Activated CD4-positive, alpha-beta T cell treated with anti-CD3 and anti-CD28 coated beads, Interleukin-2, amount 10 ng/mL, durations not matched to agents 7 days and 5 days (primary cell): ENCODE measurements at places on chromosomes 12 and 14.
A peak's percentile ranks its signal among the peaks of the same experiment; 100 is the strongest.

DNA sequence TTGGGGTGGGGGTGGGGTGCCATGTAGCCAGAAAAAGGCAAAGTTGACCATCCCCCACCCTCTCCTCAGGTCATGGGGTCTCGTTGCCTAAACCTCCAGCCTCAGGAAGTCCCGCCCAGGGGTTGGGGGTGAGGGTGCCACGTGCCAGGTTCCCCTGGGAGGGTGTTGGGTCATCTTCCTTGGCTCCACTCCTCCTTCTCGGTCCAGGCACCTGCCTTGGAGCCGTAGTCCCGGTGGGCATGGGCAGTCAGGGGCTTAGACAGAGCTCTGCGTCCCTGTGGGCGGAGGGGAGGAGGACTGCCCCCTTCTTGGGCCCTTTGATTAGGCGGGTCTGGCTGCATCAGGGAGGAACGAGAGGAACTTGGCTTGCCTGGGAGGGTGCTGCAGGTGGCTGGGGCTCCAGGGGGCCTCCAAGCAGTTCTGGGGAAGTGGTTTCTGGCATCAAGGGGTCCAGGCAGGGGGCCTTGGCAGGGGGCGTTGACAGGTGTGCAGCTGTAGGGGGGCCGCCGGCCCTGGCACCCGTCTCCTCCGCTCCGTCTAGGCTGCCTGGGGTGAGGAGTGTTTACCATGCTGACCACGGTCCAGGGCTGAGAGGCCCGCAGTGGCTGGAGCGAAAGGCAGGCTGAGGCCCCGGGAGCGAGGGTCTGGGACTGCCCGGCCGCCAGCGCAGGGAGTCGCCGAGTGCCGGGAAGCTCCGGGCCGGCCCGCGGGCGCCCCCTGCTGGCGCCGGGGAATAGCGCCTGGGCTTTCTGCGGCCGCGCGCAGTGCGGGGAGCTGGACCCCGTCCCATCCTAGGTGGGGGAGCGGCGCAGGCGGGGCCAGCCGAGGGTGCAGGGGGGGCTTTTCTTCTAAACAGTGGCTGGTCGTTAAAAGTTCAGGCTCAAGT lies 7.9 kb downstream of the SETD1B start:
- peak; percentile 60 for DNase-seq

DNA sequence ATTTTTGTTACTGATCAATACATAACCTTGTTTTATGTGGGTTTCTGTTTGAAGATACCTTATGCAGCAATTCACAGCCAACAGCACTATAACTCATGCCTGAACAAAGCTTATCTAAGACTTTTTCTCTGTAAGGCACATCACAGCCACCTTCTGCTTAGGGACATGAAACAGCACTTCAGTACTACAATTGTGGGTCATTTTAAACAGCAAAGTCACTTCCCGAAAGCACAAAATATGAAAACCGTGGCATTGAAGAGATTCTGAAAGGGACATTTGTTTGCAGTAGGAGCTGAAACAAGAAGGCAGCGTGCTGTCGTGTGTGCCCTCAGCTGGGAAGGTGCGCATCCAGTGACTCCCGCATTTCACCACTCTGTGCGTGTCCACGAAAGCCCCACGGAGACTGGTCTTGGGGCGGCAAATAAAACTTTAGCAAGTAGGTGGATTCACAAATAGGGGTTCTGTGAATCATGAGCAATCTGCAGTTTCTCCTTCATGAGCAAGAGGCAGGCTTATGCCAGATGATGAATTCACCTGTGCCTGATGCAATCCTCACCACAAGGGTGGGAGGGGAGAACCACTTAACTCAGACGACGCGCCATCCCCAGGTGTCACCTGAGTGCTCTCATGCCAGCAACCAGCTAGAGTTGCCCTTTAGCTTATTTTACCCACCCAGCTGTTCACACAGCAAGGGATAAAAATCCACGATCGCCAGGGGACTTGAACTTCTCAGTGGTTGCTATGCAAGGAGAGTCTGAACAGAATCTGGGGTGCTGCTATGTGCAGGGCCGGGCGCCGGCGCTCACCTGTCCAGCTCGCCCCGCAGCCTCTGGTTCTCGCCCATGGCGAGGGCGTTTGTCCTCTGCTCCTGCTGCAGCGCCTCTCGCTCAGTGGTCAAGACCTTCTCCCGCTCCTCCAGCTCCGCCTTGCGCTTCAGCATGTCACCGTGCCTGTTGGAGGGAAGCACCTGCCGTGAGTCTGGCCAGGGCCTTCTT lies 54.9 kb upstream of the GPR68 start:
- DNase-seq, result no peak

GRCh38 chr14:93925374-93925895 lies 1.7 kb upstream of the FAM181A start:
- no peak for DNase-seq

GRCh38 chr12:6701078-6701768 lies 608 bp upstream of the PIANP start:
- no peak for DNase-seq

GRCh38 chr14:76320486-76320885 lies 55.5 kb upstream of the ESRRB start:
- no peak for DNase-seq

- no peak for DNase-seq
Observed at GRCh38 chr12:129844662-129845220, 59.1 kb downstream of the TMEM132D start.

GRCh38 chr14:59117754-59118528 lies 70.5 kb upstream of the DAAM1 start:
- DNase-seq, result no peak

GRCh38 chr14:68885226-68886108 lies 92.6 kb upstream of the ZFP36L1 start:
- no peak for DNase-seq

DNA sequence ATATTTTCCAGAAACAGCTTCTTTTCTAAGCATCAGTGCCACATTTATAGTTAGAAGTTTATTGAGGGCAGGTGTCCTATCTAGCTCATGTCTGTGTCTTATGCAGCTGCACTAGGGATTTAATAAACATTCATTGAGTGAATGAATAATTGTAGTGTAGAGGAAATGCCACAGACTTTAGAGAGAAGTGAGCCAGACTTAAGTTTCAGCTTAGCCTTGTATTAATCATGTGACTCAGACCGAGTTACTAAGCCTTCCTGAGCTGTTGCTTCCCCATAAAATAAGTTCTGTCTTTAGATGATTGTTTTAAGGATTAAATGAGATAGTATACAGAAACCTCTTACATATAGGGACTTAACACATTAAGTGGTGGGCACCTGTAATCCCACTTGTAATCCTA lies 236.1 kb upstream of the DDHD1 start:
- DNase-seq, result no peak

GRCh38 chr14:95193081-95193480 lies 35.8 kb upstream of the DICER1 start:
- DNase-seq, result no peak

- no peak for DNase-seq
Observed at GRCh38 chr14:92247341-92247740, 75.6 kb upstream of the SLC24A4 start.

- peak; percentile 31 for DNase-seq
Observed at GRCh38 chr14:35365130-35366055, 39.2 kb downstream of the NFKBIA start.

- DNase-seq, result no peak
Observed at GRCh38 chr12:131692431-131692830, 18.5 kb upstream of the SFSWAP start.

DNA sequence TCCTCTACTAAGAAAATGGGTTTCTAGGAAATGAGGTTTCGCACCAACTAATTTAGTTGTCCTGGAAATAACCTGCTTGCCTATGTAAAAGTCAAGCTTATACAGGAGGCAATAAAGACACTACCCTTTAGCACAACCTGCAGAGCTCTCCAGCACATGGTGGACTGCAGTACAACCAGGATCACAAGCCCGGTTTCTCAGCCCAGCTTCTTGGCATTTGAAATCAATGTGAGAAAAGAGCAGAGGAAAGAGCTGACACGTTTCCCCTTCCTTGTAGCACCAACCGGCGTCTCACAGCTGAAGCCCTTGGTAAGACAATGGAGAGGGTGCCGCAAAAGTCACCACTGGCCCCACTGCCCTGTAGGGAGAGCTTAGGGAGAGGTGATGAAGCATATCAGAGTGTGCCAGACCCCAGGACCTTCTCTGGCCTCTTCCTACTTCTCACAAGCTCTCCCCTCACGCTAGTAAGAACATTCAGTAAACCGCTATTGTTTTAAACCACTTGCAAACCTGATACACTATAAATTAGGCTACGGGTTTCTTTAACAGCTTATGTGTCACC lies 8.6 kb downstream of the SPTLC2 start:
- DNase-seq, result no peak

DNA sequence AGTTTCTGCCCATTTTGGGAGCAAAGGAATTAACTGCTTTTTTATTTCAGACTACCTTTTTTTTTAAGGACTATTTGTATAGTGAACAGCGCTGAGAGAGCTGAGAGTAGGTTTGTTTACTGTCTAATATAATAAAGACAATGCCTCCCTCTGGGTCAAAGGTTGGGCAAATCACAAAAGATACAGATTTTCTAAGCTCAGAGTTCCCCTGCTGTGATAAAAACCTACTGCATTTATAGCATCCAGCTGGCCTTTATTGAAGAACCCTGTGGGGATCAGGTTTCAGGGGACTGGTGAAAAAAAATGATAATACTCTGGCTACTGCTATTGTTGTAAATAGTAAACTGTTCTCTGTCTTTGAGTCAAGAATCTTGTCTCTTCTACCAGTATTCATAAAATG lies 28.7 kb downstream of the CCDC59 start:
- no peak for DNase-seq

DNA sequence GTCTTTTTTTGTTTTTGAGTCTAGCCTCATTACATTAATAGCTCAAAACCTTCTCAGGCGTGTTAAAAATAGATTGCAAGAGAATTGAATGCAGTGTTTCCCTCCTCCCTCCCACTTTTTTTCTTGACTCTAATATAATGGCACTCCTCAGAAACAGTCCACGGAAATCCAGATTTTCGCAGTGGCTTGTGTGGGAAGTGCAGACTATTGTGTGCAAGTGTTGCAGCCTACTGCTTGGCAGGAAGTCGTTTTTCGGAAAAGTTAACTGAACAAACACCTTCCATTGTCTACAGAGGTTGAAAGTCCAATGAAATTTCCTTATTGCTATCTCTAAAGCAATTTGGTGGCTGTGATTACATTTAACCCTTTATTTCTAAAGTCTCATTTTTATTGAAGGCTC lies 147.9 kb upstream of the E2F7 start:
- no peak for DNase-seq

- no peak for DNase-seq
Observed at GRCh38 chr14:69852531-69853321, 26.5 kb upstream of the SMOC1 start.

DNA sequence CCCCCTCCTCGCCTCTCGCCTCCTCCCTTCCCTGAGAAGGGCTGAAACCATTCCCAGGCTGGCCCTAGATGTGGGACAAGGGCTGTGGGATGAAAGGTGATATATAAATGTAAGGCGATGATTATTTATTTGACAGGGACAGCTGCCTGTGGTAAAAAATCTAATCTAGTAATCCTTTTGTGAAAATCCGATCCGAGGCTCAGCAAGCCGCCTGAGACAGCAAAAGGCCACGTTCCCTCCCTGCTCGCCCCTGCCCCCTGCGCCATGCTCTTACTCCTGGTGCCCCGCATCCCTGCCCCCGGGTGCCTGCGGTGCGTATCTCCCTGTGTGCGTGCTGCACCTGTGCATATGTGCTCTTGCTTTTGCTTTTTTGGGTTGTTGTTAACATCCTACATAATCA lies 65.2 kb downstream of the TSPAN9 start:
- no peak for DNase-seq

DNA sequence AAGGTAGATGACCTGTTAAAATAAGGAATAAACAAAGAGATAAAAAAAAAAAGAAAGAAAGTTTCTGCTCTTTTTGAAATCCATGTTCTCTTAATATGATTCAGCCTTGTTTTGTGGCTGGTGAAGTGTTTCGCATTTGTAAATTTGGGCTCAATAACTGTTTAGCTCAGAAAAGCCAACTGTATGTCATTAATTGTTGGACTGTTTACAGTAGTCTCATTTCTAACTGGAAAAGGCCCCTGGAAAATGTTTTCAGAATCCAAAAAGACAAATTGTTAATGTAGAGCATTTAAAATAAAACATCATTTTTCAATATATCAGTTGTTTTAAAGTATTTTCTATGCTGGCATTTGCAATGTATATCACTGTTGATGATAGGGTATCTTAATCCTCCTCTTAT lies 47.4 kb upstream of the DYRK2 start:
- no peak for DNase-seq

- no peak for DNase-seq
Observed at GRCh38 chr12:52655251-52655650, 3.2 kb upstream of the KRT2 start.

DNA sequence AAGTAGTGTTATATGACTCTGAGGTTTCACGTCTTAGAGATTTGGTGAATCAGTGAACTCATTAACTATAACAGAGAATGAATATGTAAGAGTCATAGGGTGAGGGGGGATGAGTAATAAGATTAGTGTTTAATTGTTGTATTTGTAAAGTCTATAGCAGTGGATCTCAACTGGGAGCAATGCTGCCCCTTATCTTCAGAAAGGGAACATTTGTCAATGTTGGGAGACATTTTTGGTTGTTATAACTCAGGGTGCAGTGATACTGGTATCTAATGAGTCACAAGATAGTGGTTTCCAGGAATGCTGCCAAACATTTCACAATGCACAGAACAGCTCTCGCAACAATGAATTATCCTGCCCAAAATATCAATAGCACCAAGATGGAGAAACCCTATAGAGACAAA lies 1193.7 kb downstream of the GALC start:
- no peak for DNase-seq

DNA sequence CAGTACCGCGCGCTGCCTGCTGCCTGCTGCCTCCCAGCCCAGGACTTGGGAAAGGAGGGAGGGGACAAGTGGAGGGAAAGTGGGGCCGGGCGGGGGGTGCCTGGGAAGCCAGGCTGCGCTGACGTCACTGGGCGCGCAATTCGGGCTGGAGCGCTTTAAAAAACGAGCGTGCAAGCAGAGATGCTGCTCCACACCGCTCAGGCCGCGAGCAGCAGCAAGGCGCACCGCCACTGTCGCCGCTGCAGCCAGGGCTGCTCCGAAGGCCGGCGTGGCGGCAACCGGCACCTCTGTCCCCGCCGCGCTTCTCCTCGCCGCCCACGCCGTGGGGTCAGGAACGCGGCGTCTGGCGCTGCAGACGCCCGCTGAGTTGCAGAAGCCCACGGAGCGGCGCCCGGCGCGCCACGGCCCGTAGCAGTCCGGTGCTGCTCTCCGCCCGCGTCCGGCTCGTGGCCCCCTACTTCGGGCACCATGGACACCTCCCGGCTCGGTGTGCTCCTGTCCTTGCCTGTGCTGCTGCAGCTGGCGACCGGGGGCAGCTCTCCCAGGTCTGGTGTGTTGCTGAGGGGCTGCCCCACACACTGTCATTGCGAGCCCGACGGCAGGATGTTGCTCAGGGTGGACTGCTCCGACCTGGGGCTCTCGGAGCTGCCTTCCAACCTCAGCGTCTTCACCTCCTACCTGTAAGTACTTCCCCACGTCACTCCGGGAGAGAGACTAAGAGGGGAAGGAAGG lies at the start of gene LGR5:
Gene LGR5, plus strand, starts transcription at position 186 of the 732 bp plus-strand sequence. Its CDS starts 283 bp downstream, at position 469.
- DNase-seq, result no peak

GRCh38 chr12:77342253-77342652 lies 276.9 kb upstream of the E2F7 start:
- no peak for DNase-seq

- no peak for DNase-seq
Observed at GRCh38 chr14:76396714-76397187, 20.8 kb downstream of the ESRRB start.

- peak; percentile 40 for DNase-seq
Observed at GRCh38 chr12:56601503-56601902, 28.6 kb downstream of the BAZ2A start.

GRCh38 chr14:24390701-24391468 lies 7.9 kb upstream of the NYNRIN start:
- no peak for DNase-seq

- DNase-seq, result no peak
Observed at GRCh38 chr12:89540586-89540985, 14.7 kb upstream of the POC1B start.

- no peak for DNase-seq
Observed at GRCh38 chr14:89296281-89296745, 120.7 kb downstream of the FOXN3 start.
